ENCODE measurements at places on chromosomes 5 and 9. TPM values are rescaled to one million over a fixed set of nuclear protein-coding genes. Genes with fewer than 3 reads are reported as not detected.

The DPM2 gene
- polyA plus RNA-seq = 36.0 TPM

The PCDHB9 gene
- polyA plus RNA-seq = 3.3 TPM

The S100Z gene
- polyA plus RNA-seq = 0.10 TPM

The GAS1 gene
- 55.1 TPM for polyA plus RNA-seq

The SHOC1 gene
- 0.79 TPM for polyA plus RNA-seq

The YIPF5 gene
- 71.9 TPM for polyA plus RNA-seq

The TRIO gene
- 98.2 TPM for polyA plus RNA-seq

The NTRK2 gene
- 117 TPM for polyA plus RNA-seq

The PLAC8L1 gene
- 0.91 TPM for polyA plus RNA-seq

The PCDHGA10 gene
- 3.8 TPM for polyA plus RNA-seq

The CTSL gene
- polyA plus RNA-seq = 170 TPM

The BAAT gene
- polyA plus RNA-seq = 0.39 TPM

The NIM1K gene
- polyA plus RNA-seq = 0.56 TPM

The SLC6A18 gene
- polyA plus RNA-seq = 1.6 TPM

The PCDHB2 gene
- 4.1 TPM for polyA plus RNA-seq

The MROH2B gene
- not detected for polyA plus RNA-seq

The CER1 gene
- polyA plus RNA-seq = 0.43 TPM

The CDH18 gene
- polyA plus RNA-seq = 0.98 TPM

The OR1J2 gene
- not detected for polyA plus RNA-seq

The TMEM252 gene
- polyA plus RNA-seq = 9.7 TPM

The ZNF354C gene
- polyA plus RNA-seq = 18.8 TPM

The PDE8B gene
- 4.9 TPM for polyA plus RNA-seq

The PCDHGA6 gene
- polyA plus RNA-seq = 9.1 TPM

The OMD gene
- polyA plus RNA-seq = 2.4 TPM

The PCDHAC2 gene
- 0.54 TPM for polyA plus RNA-seq

The CAMK2A gene
- 5.1 TPM for polyA plus RNA-seq

The SEMA5A gene
- polyA plus RNA-seq = 41.6 TPM

The C8G gene
- polyA plus RNA-seq = 0.79 TPM

The SHC3 gene
- 2.1 TPM for polyA plus RNA-seq

The KIF4B gene
- polyA plus RNA-seq = 0.17 TPM

The LCN9 gene
- polyA plus RNA-seq = not detected

The CTXN3 gene
- polyA plus RNA-seq = not detected

The UNC13B gene
- 26.1 TPM for polyA plus RNA-seq

The CDK9 gene
- 72.3 TPM for polyA plus RNA-seq

The SLC6A7 gene
- polyA plus RNA-seq = 0.08 TPM
